ENCODE measurements at places on chromosomes 1 and 21.

DNA sequence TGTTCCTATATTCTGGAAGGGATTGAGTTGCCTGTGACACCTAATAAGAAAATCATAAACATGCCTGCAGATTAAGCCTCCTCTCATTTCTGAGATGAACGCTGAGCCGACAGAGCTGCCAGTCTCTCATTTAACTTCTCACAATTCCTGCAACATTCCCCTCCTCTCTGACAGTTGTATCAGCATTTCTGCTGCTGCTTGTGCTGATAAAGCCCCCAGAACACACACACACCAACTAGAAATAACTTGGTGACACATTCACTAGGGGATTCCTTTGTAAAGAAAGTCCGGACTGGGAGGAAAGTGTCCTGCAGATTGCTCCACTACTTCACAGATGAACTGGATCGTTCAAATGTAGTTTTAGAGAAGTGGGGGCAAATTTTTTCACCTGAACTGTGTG lies 437.3 kb downstream of the PLA2G4A start:
- no peak for DNase-seq

DNA sequence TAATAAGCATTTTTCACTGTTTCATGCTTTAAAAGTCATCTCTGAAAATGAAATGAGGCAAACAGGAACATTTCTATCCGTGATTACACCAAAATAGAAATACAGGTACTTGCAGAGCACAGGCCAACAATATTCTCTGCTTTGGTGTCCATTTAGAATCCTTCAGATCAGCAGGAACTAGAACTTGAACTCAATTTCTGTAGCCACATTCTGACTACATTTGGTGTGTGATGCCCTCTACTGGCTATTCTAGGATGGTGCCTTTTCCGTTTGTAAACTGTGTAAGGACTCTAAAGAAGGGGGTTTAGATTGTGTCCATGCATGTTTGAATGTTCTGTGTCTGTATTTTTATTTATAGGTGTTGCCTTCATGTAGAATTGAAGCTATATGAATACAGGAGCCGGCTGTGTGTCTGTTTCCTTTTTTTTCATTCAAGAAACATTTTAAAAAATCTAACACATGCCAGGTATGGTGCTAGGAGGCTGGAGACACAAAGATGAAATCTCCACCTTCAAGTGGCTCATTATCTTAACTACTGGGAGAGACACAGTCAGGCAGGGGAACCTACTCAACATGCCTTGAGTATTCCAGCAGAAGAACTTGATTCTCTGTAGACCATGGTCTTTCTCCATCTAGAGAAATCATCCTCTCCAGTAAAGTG lies 7.6 kb upstream of the ZNF326 start:
- no peak for DNase-seq

- DNase-seq = no peak
Observed at GRCh38 chr1:3922201-3922725, 22.2 kb upstream of the C1orf174 start.

- DNase-seq = no peak
Observed at GRCh38 chr1:227869279-227869842, 53.9 kb downstream of the PRSS38 start.

DNA sequence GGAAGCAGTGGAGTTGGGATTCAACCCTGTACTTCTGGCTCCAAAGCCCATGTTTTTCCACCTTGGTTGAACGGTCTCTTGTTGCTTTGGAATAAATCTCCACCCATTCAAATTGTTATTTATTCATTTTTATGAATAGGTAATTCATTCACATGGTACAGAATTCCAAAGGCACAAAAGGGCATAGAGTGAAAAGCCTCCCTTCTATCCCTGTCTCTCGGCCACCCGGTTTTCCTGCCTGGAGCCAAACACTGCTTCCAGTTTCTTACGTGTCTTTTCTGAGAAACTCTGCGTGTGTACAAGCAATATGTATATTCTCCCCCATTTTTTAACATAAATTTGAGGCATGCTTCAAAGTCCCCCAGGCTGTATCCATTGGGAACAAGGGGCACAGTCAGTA lies 3.9 kb downstream of the EXTL1 start:
- no peak for DNase-seq

- no peak for DNase-seq
Observed at GRCh38 chr1:61011561-61012263, 70.6 kb upstream of the NFIA start.
